Stimulated activated CD4-positive, alpha-beta T cell treated with anti-CD3 and anti-CD28 coated beads, Interleukin-12 subunit alpha, Interleukin-12 subunit beta, amount 100 ng/mL, for 24 hours (primary cell): ENCODE measurements at places on chromosomes 16 and 17.

DNA sequence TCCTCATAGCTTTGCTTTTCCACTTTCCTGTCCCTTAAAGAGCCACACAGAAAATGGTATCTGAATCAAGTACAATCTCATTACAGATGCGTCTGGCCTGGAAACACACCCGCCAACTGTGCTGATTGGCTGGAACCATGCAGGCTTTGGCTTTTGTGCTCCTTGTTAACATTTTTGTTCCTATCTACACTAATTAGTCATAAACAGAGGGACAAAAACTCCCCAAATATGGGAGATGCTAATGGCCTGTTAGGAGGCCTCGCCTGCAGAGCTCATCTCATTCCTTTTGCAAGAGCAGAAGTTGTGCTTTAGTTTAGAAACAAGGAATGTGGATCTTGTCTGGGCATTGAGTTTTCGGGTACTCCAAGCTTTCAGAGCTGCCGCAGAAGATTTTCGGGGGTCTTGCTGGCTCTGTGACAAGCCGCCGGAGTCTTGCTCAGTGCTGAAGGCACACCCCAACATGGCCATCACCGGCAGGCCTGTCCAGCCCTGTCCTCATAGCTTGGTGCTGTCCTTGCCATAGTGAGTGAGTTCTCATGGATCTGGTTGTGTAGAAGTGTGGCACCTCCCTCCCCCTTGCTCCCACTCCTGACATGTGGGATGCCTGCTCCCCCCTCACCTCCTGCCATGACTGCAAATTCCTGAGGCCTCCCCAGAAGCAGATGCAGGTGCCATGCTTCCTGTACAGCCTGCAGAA is 69.8 kb downstream of the METRNL start:
- no peak for DNase-seq

DNA sequence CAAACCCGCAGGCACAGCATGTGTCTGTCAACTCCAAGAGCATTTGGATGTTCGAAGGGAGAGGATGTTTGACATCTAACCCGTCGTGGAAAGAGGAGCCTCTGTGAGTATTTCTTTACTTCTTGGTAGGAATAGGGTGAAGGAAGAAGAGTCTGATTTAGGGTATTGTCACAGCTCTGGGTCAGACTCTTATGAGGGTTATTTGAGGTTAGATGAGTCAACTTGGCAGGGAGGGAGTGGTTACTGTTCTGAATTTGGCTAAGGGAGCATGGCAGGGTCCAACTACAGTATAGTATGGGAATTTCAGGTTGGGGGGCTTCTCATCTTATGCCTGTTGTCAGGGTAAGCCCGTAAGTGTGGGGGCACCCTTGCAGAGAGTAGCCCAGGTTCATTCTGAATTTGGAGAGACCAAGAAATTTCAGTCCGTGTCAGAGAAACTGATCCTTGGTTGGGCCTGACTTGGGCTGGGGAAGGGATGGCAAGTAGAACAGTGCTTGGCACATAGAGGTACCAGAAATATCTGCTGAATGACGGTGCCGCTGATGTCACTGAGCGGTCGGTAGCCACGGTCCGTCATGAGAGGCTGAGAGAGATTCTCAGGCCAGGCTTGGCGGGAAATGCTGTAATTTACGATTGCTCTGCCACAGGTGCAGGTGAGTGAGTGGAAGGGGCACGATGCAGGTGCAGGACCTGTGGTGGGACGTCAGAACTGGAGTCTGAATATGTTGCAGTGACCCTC is 43.2 kb downstream of the MYH3 start:
- no peak for DNase-seq

DNA sequence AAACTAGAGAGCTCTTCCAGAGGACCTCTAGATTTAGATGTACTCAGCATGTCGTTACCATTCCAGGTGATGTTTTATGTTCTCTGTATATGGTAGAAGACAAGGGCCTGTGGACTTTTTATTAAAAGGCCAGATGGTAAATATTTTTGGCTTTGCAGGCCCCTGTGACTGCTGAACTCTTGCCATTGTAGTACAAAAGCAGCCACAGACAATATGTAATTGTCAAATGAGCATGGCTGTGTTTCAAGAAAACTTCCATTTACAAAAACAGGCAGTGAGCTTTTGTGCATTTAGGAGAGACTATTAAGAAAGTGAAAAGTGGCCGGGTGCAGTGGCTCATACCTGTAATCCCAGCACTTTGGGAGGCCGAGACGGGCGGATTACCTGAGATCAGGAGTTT is 4.6 kb downstream of the NIP7 start:
- DNase-seq, result no peak

DNA sequence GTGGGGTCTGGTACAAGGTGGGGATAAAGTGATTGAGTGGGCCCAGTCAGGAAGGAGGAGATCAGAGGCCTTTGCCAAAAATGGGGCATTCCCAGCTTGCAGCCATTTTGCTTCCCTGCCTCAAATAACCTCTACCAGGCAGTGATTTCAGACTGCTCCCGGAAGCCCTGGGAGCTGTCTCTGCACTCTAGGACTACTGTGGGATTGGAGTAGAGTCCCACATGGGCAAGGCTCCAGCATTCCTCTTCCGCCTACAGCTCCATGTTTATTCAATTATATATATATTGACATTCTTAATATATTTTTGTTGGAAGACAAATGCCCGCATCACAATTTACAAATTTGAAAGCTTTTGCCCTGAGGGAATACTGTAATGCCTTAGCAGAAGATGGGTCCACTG is 13.5 kb downstream of the SUPT6H start:
- DNase-seq, result no peak

DNA sequence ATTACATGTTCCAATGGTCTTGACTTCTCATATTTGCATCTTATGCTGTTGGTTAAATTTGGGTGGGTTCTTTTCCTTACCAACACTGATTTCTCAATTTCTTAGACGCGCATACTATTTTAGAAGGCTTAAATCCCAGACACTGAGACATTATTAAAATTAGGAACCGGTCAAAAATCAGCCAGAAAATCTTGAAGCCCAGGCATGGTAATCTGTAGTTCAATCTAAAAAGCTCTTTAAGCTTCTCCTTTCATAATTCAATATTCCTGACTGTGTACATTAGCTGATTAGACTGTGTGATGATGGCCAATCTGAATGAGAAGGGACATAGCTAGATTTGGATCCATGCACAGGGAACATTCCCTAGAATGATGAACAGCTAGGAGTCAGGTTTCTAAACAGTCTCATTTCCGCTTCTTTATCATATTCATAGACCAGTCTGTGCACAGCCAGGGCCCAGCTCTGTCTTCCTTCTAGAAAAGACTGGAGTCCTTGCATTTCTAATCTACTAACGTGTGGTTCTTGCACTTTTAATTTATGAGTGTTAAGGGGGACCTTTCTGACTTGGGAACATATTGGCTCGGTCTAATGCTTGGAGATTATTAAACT is 189.3 kb downstream of the AATF start:
- no peak for DNase-seq
